ENCODE measurements at places on chromosomes 2 and 18. TPM values are rescaled to one million over a fixed set of nuclear protein-coding genes. Genes with fewer than 3 reads are reported as not detected.

DNA sequence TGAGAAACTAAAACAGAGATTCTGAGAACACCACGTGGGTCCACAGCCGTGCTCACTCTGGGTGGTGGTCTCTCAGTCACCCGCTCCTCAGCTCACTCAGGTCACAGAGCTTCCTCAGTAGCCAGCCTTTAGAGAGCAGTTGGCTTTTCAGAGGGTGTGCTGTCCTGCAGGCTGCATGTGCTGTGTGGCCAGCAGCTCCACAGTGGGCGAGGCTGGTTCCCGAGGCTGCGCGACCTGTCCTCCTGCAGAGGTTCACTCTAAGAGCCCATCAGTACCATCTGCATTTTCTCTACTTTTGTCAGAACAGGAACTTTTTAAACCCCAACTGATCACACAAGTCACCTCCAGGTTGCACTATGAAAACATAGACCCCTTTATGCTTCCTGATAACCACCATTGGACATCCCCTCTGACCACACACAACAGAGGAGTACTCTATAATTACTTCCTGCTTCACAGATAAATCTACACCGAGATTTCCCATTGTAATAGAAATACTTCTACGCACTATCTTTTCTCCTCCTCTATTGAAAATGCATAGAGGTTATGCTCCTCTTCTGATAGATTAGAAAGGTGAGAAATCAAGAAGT is 93.1 kb downstream of the GYPC start:
- no peak for DNase-seq

DNA sequence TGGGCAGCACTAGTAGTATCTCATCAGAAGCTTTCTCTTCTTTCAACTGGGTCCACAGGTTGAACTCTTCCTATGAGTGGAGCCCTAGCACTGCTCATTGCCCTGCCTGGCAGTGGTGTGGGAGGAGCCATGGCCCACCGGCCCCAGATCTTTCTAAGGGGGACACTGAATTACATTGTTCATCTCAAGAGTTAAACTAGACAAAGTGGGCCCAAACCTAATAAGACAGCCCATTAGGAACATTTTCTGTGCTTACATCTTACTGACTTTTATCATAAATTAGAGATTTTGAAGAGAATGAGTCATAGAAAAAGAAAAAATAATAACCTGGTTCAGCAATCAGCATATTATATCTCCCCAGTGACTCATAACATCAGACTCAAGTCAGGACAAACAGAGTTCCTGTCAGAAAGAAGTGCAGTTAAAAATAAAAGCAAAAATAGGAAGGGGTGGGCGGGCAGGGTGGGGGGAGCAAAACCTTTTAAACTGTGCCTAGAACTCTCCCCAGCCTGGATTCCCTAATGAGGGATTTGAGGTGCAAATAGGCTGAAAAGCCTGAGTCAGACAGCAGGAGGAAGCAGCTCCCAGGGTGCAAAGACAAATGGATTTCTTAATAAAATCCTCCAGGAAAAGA is 161.6 kb upstream of the TRIB2 start:
- DNase-seq = no peak

CXXC1 gene
- total RNA-seq = 82.2 TPM

GRCh38 chr2:100786297-100786658 is 33.7 kb upstream of the NPAS2 start:
- DNase-seq = no peak

DNA sequence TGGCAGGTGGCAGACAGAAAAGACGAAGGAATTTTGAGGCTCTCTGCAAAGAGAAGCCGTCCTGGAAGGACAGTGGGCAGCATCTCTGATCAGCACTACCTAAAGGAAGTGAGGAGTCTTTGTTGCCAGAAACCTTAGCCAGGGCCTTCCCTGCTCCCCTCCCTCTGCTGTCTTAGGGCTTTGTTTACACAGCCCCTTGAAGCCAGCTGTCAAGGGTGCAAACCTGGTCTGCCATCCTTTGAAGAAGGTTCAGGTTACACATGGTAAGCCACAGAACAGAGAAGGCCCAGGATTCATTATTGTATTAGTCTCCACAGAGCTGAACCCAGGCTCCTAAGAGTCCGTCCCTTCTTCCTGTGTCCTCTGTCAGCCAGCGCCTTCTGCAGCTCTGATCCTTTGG is 356.7 kb downstream of the TGIF1 start:
- DNase-seq = no peak

DNA sequence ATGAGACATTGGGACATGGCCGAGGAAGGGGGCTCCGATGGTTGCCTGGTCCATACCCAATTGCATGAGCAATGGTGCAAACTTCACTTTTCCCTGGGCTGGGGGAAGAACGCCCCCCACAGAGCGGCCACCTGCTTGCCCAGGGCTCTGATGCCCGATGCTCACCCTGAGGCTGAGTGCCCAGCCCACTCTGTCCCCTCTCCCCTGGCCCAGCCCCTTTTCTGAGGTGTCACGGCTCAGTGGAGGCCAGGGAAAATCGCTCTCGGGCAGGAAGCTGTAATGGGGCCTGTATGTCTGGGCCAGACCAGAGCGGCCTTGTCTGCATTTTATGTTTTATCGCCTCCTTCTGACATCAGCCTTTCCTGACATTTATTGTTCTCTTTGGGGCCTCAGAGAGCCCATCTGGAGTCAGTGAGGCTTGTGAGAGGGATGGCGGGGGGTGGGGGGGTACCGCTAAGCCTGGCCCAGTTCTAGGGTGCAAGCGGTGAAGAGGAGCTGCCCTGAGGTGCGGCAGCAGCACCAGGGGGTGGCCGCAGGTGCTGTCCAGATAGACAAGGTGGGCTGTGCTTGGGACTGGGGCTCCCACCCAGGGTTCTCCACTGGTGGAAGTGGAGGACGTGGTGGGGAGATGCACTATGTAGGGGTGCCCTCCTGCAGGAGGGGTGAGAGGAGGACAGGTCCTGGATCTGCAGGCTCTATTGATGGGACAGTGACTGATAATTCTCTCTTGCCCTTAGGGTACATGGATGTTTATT is 46.2 kb downstream of the INHBB start:
- peak; percentile 76 for DNase-seq

GRCh38 chr2:12424809-12425208 is 291.9 kb upstream of the TRIB2 start:
- no peak for DNase-seq

DNA sequence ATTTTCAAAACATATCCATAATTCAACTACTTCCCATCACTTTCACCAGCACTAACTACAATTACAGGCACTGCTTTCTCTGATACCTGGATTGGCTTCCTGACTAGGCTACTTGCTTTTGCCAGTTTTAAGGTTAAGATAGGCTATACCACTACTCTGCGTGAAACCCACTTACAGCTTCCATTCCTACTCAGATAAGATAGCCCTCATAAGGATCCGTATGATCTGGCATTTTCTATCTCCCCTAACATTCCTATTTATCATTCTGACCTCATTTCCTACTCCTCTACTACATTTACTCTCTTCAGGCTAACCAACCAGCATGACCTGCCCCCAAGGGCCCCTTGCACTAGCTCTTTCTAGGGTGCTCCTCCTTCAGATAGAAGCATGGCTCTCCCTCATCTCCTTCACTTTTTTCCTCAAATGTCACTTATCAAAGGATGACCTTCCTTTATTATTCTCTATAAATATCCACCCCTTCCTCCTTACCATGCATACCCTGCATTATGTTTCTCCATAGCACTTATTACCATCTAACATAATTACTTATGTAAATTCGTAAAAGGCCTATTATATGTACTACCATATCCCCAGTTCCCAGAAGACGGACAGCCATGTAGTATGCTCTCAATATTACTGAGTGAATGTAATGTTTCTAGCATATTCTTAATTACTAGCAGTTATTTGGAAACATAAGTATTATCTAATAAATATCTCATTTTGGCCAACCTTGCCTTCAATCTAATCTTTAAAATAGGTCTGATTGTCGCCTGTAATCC is 4.4 kb downstream of the TIA1 start:
- no peak for DNase-seq

DNA sequence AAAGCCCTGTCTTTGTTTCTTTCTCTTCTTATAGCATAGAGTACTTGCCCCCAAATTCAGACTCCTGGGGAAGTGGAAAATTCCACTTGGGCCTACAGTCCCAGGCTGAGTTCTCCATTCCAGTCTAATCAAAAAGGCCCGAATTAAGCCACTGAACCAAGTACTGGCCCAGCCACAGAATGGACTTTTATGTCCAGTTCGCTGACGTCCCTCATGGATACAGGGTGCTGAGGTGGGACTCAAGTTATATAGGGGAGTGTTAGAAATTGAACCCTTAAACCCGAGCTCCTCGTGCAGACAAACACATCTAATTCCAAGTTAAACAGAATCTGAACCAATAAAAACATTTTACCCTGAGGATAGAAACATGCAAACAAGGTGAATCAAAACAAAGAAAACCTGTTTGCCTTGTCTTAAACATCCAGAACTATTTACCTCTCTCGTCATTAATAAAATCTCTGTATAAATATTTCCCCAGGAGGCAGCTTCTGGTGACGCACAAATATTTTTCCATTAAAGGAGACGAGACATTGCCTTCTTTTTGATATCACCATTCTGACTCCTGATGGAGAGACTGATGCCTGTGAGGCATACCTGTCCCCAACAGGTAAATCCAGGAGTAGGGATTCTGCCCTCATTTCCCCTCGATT is 136.8 kb upstream of the ARL4C start:
- DNase-seq = peak; percentile 40

DNA sequence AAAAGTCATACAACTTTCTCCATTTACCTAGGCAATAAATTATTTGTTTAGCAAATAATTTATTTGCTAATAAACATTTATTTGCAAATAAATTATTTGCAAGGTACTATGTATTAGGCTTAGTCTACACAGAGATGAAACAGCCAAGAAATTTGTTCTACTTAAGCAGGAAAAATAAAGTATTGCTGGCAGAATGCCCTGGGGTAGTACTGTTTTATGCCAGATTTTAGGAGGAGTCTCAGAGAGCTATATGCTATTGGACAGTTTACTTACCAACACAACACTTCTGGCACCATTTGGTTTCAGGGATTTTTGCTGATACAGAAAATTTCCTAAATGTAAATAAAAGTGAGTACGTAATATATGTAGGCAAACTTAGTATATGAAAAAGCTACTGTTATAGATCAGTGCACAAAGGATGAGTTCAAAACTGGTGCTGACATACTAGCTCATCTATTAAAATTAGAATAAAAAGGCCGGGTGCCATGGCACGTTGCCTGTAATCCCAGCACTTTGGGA is 23.2 kb upstream of the CDKL4 start:
- no peak for DNase-seq

DNA sequence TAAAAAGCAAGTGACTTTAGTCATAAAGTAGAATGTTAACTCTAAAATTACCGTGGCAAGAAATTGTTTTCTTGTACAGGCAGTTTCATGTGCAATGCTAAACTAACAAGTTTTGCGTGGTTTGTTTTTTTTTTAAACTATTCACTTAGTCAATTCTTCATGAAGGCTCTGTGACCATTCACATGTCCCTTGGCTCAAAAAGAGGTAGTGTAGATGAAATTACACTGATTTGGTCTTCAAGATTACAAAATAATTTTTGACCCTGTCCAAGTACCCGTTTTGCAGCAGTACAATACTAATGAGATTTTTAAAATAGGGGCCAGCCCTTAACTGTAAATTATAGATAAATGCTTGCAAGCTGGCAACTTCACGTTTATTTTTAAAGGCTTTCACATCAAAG is 1.3 kb downstream of the TMEM131 start:
- no peak for DNase-seq

DNA sequence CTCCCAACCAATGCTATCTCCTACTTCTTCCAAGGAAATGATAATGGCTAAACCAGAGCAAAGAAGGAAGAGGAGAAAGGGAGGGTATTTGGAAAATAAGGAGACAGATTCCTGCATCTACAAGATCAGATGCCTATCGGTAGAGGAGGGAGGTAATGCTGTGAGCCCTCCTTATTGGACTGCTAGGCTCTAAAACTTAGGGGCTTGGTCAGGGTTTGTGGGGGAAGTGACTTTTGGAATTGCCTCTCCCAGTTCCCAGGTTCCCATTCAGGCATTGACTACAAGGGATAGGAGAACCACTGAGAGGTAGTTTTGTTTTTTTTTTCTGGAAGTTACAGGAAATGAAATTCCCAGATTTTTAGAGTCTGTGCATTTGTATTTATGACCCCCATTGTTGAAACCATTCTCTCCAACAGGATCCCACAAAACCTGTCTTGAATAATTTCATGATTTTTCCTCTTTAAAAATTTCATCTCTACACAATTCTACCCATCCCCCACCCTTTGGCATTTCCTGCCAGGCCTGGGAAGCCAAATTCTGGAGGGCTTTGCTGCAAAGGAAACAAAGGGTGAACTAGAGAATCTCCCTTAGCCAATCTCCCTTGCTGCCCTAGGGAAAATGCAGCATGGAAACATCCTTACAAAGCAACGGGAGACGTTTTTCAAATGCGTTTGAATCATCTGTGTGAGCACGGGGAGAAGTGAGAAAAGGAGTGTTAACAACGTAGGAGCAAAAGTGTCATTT is 282.1 kb upstream of the EPAS1 start:
- DNase-seq = no peak

- no peak for DNase-seq
These were observed 102.7 kb downstream of the ZNF519 start for GRCh38 chr18:14029512-14029911.

DNA sequence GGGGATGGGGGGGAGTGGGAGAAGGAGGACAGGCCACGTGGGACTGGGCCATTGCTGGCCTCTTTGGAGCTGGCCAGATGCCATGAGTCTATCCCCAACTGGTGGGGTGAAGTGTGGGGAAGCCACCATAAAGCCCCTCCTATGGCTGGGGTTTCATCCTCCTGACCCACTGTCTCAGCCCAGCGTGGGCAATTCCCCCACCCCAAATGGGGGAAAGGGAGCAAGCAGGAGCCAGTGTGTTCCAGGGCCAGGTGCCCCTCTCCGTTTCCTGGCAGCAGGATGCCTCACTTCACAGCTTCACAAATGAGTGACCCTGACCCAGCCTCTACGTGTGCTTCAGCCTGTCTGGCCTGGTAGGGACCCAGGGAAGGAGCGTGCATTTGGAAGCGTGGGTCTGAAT is 474.7 kb upstream of the HS6ST1 start:
- DNase-seq = peak; percentile 63

GRCh38 chr2:201228912-201229290 is 31.4 kb upstream of the CASP8 start:
- no peak for DNase-seq

Data from osteocyte (in vitro differentiated cells).